Activated CD8-positive, alpha-beta memory T cell treated with anti-CD3 and anti-CD28 coated beads for 1 hour (primary cell): ENCODE measurements at places on chromosomes 4 and X.

DNA sequence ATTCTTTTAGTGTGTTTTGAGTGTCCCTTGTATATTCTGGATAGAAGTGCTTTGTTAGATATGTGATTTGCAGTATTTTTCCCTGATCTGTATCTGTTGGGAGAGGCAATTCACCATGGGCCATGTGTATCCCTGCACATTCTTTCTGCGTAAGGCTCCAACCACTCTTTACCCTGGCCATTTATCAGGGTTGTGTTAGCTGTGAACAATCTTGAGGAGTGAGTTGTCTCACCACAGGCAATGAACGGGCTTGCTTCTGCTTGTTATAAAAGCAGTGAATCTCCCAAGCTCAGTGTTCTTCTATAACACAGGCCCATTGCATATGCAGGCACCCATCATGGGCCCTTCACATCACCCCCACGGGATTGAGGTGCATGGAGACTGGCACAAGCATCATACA lies 18.9 kb upstream of the SMIM10 start:
- no peak for DNase-seq

DNA sequence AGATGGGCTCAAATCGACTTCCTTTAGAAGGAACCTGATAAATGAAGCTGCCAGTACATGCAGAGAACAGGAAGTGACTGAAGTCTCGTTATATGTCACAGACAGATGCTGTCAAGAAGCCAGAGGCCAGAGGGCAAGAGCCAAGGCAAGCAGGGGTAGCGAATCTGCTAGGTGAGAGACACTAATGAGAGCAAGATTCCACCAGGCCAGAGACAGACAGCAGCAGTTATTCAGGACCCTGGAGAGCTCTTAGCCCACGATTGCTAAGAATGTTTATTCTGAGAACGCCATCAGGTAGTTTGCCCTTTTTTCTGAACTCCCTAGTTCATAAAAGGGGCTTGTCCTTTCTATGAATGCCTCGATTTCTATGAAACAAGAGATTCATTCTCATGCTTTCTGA lies 73.7 kb downstream of the BEND2 start:
- DNase-seq = no peak

GRCh38 chr4:4948370-4948769 lies 70.9 kb downstream of the CYTL1 start:
- DNase-seq = no peak

DNA sequence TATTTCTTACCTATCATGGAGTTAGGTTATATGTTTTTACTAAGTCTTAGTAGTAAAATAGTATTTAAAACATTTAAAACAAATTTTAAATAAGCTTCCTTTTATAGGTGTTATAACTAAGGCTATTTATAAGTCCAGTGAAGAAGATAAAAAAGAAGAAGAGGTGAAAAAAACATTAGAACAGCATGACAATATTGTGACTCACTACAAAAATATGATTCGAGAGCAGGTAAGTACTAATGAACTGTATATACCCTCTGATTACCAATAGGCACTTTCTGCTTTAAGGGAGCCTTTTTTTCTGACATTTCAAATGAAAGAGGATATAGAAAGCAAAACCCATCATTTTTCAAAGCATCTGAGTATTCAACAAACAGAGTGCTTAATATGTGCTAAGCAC lies 76.6 kb downstream of the USO1 start:
- no peak for DNase-seq

DNA sequence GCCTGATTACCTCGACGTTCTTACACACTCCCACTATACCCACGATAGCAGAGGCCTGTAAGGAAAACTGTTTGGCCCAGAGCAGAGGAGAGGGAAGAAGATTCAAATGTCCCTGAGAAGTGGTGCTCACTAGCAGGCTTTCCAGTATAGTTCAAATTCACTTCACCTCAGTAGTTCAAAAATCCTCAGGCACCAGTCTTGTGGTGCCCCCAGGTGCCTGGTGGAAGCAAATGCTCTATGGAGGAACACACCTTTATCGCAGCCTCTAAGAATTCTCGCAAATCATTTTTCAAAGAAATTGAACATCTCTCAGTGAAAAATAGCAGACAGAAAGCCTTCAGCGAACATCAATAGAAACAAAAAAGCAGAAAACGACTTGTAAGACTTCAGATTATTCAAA lies 12.2 kb upstream of the MTMR1 start:
- DNase-seq = no peak

GRCh38 chr4:173343832-173344397 lies 9.8 kb upstream of the HMGB2 start:
- DNase-seq = no peak

DNA sequence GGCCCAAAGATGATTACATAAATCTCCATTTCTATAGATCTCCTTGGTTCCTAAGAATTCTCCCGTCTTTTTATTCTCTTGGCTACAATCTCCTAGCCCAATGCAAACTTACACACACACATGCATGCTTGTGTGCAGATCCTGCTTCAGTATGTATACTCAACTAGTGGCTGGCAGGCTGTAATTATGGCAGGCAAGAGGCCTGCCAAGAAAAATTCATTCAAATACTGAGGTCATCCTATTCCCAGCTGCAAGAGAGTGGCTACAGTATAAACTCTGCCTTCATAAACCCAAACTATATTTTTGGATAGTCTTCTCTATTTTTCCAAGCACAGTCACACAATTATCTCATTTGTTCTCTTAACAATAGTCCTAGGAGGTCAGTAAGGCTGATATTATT lies 95.2 kb downstream of the SHROOM4 start:
- no peak for DNase-seq

- DNase-seq = no peak
Observed at GRCh38 chr4:40559585-40560465, 69.8 kb downstream of the RBM47 start.

GRCh38 chr4:6549445-6549844 lies 25.5 kb upstream of the MAN2B2 start:
- no peak for DNase-seq

DNA sequence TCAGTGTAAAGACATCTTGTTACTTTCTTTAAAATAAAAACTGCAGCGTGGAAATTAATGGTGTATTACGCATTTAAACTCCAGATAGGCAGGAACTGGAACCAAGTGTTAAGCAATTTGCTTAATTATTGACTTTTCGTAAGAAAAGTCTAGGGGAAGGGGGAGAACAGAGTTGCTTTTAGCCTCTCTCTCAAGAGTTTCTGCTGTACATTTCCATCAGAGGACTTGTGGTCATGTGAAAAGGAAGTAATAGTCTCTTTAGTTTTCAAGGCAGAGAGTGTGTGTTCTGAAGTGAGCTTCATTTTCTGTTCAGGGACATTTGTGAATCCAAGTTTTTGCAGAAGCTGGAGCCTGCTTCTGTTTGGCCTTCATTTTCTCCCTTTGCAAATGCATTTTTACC lies 127.2 kb downstream of the UBE2K start:
- DNase-seq = no peak

- no peak for DNase-seq
Observed at GRCh38 chrX:9566150-9566621, 101.3 kb downstream of the TBL1X start.

DNA sequence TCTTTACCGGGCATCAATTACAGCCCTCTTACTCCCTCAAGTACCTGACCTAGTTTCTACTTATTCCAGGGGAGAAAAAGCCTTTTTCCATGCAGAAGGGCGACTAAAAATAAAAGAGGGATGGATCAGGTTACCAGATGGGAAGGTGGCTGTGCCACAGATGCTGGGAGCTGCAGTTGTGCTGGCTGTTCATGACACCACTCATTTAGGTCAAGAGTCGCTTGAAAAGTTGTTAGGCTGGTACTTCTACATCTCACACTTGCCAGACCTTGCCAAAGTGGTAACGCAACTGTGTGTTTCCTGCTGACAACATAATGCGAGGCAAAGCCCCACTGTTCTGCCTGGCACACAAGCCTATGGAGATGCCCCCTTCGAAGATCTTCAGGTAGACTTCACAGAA lies 148.4 kb upstream of the FGF16 start:
- DNase-seq = no peak

- DNase-seq = no peak
Observed at GRCh38 chr4:72505314-72505744, 63.7 kb downstream of the ADAMTS3 start.

GRCh38 chr4:59247032-59247431 lies 1953.1 kb upstream of the ADGRL3 start:
- no peak for DNase-seq

DNA sequence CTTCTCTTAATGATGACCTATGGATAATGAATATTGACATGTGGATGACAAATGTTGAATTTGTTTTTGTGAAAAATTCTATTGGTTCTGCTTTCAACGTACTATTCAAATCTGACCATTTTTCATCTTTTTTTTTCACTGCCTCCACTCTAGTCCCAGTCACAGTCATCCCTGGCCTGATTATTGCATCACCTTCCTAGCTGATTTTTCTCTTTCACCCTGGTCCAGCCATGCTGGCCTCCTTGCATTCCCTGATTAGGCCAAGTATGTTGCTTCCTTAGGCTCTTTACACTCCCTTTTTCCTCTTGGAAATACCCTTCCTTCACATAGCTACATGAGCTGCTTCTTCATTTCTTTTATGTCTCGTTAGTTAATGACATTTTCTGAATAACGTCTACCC lies 58.1 kb upstream of the MAP9 start:
- DNase-seq = no peak

- no peak for DNase-seq
Observed at GRCh38 chrX:26922278-26922677, 540.9 kb downstream of the PPP4R3C start.

DNA sequence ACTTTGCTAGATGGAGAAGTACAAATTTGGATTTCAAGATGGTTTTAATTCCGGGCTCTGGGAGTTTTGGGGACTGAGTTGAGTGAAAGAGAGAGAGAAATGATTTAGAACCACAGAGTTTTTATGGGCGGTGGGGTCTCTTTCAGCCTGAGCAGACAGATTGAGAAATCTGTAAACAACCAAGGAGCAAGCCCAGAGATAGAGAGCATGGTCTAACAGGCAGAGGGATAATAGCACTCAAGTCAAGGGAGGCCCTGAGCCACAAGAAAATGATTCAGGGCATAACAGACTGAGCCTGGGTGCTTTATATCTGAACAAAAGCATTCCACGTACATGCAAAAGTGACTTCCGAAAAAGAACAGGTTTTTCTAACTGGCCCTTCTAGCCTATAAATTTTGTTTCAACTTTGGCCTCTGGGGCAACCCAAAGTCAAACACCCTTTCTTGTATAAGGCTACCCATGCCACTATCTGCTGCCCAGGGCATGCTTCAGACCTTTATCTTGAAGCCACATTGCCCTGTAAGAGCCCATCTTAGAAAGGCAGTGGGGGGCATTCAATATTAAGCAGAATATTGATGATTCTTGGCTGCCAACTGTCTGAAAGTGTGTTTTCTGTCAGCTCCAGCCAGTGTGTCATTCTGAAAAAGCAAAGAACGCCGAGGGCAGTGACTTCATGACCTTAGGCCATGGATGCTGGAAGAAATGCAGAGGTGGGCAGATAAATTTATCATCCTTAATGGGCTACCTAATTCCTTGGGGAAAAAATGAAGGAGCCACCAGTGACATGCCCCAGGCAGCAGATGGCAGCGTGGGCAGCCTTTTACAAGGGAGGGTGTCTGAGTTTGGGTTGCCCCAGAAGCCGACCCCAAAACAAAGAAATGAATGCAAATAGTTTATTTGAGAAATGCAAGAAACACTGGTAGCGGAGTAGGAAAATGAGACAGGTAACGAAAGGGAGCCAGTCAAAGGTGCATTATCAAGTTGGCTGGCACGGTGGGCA lies 637.6 kb downstream of the MID1IP1 start:
- no peak for DNase-seq

DNA sequence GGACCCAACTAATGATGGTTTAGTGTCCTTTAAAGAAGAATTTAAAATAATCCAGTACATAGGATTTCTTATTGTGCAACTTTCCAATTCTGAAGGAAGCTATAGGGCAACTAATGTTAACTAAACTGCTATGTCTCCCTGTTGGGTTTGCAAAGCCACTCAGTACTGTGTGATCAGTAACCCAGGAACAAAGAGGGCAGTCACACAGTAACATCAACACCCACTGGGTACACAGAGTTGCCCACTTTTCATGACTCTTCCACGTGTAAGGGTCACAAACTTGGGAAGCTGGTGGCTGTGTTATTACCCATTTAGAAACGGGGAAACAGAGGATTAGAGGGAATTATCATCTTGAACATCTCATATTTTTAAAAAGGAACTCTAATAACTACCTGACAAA lies 555.0 kb upstream of the DIPK2B start:
- DNase-seq = no peak

GRCh38 chrX:2677764-2678163 lies 13.3 kb upstream of the CD99 start:
- no peak for DNase-seq

DNA sequence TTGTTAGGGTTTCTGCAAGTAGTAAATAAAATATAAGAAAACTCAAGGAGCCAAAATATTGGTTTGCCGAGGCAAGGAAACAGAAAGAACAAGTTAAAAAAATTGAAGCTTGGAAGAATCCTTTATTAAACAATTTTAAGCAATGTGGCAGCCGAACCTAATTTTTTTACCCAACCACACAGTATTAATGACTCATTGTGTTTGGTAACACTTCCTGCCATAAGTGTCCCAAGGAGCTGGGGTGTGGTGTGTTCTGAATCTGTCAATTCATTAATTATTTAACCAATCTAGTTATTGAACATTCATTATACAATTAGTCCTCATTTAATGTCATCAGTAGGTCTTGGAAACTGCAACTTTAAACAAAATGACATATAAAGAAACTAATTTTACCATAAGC lies 19.3 kb upstream of the CPE start:
- DNase-seq = no peak

- DNase-seq = no peak
Observed at GRCh38 chr4:144649646-144650045, 3.7 kb downstream of the HHIP start.

DNA sequence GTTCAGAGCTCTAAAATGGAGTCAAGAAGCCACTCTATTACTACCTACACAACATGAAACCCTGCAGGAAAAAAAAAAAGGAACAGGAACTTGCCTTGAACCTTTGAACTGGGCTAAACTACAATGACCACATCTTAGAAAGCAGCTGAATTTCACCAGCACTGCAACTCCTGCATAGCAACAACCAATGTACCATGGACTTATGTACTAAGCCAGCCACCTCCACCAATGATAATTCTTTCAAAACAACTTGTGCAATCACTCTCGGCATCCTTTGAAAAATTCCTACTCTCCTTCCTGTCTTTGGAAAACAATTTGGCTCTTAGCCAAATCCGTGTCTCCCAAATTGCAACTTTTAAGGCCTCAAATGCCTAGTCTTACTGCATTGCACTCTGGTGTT lies 26.8 kb upstream of the FMR1 start:
- DNase-seq = no peak

DNA sequence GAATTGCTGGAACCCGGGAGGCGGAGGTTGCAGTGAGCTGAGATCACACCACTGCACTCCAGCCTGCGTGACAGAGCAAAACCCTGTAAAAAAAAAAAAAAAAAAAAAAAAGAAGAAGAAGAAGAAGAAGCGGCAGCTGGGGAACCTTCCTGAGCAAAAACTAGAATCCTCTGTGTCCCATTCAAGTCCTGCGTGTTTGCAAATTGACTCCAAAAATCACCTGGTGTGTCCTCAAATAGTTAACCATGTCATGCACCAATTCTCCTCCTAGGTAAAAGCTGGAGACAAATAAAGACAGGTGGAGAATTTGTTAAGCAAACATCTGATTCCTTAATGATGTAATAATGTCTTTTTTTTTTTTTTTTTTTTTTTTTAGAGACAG lies 31.9 kb upstream of the ASMTL start:
- no peak for DNase-seq
